Naive thymus-derived CD4-positive, alpha-beta T cell (primary cell): ENCODE measurements at places on chromosomes 6 and 20. TPM values are rescaled to one million over a fixed set of nuclear protein-coding genes. Genes with fewer than 3 reads are reported as not detected.
A peak's percentile ranks its signal among the peaks of the same experiment; 100 is the strongest.

DNA sequence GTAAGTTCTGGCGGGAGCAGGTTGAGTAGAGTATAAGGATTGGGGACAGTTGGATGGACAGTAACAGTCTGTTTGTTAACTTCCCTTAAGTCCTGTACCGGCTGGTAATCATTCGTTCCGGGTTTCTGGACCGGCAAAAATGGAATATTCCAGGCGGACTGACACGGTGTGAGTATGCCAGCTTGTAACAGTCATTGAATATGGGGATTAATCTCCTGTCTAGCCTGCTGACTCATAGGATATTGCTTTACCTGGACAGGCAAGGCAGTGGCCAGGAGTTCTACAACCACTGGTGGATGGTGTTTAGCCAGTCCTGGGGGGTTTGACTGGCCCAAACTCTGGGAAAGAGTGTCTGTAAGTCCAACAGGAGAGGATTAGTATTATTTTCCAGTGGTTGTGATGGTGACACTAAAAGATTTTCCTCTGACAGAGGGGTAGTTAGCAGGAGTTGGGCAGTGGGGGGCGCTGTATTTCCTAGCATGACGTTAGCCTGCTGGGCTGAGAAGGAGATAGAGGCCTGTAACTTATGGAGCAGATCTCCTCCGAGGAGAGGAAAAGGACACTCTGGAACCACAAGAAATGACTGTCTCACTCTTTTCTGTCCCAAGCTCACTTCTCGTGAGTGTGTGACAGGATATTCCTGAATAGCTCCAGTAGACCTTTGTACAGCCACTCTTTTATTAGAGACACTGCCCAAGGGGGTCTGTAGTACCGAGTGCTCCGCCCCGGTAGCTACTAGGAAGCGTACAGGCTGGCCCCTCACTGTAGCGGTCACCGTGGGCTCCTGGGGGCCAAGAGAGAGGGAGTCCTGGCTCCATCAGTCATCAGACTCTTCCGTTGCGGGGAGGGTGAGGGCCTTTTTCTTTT, 152.2 kb downstream of the TRIM27 start:
- no peak overlapping the region for H3K4me3 ChIP-seq
- peaks cover 78% of the 10 kb centered on the region for H3K27me3 ChIP-seq
- no peak for DNase-seq
- no peaks in the 10 kb centered on the region for H3K4me1 ChIP-seq

DNA sequence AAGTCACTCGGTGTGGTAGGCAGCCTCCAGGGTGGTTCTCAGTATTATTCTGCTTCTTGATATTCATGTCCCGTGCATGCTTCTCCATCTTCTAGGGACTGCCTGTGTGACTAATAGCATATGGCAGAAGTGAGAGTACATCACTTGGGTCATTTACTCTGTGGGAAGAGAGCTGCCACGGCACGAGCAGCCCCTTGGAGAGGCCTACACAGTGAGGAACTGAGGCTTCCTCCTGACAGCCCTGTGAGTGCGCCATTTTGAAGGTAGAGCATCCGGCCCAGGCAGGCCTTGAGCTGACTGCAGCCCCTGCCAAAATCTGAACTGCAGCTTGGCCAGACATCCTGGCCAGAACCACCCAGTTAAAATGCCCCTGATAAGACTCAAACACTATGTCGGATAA, 17.3 kb upstream of the MCUR1 start:
- DNase-seq, result no peak
- H3K4me1 ChIP-seq, result no peaks in the 10 kb centered on the region
- no peaks in the 10 kb centered on the region for H3K27me3 ChIP-seq
- no peak overlapping the region for H3K4me3 ChIP-seq
- H3K36me3 ChIP-seq, result no peaks in the 10 kb centered on the region

- H3K4me3 ChIP-seq, result no peak overlapping the region
- no peaks in the 10 kb centered on the region for H3K27me3 ChIP-seq
- no peak for DNase-seq
- H3K27ac ChIP-seq, result peak overlapping the region; percentile 44
Measured at GRCh38 chr20:34541264-34541901, 17.1 kb upstream of the MAP1LC3A start.

GRCh38 chr6:45563844-45564243, 186.1 kb upstream of the SUPT3H start:
- no peak for DNase-seq
- no peak overlapping the region for H3K4me3 ChIP-seq
- H3K36me3 ChIP-seq, result no peaks in the 10 kb centered on the region
- H3K27me3 ChIP-seq, result no peaks in the 10 kb centered on the region

GRCh38 chr6:17700421-17701416, 6.0 kb downstream of the NUP153 start:
- H3K36me3 ChIP-seq, result no peaks in the 10 kb centered on the region
- DNase-seq, result no peak
- H3K4me3 ChIP-seq, result no peak overlapping the region
- H3K27me3 ChIP-seq, result no peaks in the 10 kb centered on the region
- peaks cover 28% of the 10 kb centered on the region for H3K4me1 ChIP-seq
- H3K27ac ChIP-seq, result peak overlapping the region; percentile 29

DNA sequence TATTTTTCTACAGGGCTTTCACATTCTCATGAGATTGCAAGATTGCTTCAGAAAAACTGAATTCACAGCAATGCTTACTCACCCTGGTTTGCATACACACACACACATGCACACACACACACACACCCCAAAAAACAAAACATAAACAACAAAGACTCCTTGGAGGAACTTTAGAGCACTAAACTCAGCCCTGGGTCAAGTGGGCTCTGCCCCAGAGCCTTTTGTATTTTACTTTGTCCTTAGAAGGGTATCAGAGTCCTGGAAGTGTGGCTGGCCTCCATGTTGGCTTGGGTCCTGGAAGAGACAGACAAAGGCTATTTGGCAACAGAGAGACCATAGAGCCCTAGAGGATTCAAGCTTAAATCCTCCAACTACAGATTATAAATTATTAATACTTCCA, 8.0 kb upstream of the CST9 start:
- no peak overlapping the region for H3K4me3 ChIP-seq
- DNase-seq, result no peak
- no peak overlapping the region for H3K27ac ChIP-seq
- no peaks in the 10 kb centered on the region for H3K27me3 ChIP-seq
- no peaks in the 10 kb centered on the region for H3K36me3 ChIP-seq
- no peaks in the 10 kb centered on the region for H3K4me1 ChIP-seq

DNA sequence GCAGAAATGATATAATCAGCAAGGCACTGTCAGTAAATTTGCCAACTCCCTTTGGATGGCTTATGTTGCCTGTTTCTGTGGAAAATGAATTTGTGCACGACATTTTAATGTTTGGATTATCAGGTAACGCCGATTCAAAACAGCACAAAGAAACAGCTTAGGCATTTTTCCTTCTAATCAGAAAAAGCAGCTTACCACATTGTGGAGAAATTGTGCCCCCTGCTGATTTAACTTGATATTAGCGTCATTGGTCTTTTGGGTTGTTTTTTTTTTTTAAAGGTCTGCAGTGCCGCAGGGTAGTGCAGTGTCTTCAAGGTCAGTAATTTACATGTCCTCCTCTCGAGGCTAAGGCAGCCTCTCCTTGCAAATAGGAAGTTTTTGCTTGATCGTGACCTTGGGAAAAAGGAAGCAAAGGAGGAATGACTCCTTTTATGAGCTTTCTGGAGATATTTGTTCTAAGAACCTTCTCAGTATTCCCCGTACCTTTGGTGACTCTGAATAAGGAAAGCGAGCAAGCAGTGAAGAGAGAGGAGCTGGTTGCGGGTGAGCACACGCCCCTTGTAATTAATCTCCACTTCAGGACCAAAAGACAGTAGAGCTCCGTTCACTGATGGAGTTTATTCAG, 79.1 kb downstream of the ELOVL4 start:
- no peaks in the 10 kb centered on the region for H3K4me1 ChIP-seq
- no peaks in the 10 kb centered on the region for H3K27me3 ChIP-seq
- no peaks in the 10 kb centered on the region for H3K36me3 ChIP-seq
- no peak overlapping the region for H3K27ac ChIP-seq
- DNase-seq, result peak; percentile 56
- no peak overlapping the region for H3K4me3 ChIP-seq

Gene STMND1
- not detected for total RNA-seq

DNA sequence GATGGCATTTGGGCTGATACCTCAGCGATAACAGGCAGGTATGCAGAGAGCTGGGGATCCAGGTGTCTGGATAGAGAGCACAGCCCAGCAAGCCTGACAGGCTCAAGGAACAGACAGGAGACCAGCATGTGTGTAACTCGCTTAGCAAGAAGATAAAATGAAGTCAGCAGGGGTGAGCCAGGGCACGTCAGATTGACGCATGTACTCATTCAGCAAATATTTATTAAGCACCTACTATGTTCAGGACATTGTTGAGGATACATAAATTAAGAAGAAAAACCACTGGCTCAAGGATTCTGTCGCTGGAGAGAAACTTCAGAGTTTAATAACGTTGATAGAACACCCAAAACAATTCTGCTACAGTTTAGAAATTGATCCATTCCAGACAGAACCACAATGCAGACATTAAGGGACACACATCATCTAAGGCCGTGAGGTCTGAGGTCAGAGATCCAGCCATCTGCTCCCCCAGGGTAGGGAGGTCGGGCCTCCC, 1.0 kb upstream of the DUSP22 start:
- no peak for DNase-seq
- peaks cover 7% of the 10 kb centered on the region for H3K4me1 ChIP-seq
- no peaks in the 10 kb centered on the region for H3K27me3 ChIP-seq
- H3K4me3 ChIP-seq, result peak overlapping the region; percentile 63
- H3K27ac ChIP-seq, result peak overlapping the region; percentile 82
- H3K36me3 ChIP-seq, result no peaks in the 10 kb centered on the region

Gene TBXT
- not detected for total RNA-seq

Gene FBXO5
- total RNA-seq, result 10.5 TPM

DNA sequence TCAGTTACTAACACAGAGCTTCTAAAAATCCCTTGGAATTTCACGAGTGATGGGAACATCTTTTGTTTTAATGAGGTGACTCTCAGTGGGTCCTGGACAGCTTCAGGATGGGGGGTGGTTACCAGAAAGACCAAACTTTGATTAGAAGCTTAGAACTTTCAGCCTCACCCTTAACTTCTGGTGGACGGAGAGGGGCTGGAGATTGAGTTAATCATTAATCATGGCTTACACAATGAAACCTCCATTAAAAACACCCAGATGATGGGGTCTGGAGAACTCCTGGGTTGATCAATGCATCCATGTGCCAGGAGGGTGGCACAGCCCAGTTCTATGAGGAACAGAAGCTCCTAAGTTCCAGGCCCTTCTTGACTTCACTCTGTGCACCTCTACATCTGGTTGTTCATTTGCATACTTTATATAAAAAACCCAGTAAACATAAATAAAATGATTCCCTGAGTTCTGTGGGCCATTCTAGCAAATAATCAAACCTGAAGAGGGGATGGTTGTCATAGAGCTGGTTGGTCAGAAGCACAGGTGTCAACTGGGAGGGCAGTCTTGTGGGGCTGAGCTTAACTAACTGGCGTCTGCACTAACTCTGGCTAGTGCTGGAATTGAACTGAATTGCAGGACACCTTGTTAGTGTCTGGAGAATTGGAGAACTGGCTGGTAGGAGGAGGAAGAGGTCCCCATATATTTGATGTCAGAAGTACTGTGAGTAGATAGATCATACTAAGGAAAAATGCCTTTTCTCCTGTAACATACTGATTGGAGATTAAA, 10.3 kb downstream of the RMND1 start:
- peaks cover 8% of the 10 kb centered on the region for H3K4me1 ChIP-seq
- no peak for DNase-seq
- H3K27me3 ChIP-seq, result no peaks in the 10 kb centered on the region

Gene SUMO4
- total RNA-seq, result 5.3 TPM

Gene ZBTB24
- total RNA-seq, result 23.4 TPM

Gene HLA-DPA1
- 45.6 TPM for total RNA-seq

Gene VIP
- not detected for total RNA-seq

GRCh38 chr6:53544217-53544469, 758 bp downstream of the GCLC start:
- H3K36me3 ChIP-seq, result no peaks in the 10 kb centered on the region
- peak overlapping the region; percentile 83 for H3K4me3 ChIP-seq
- no peaks in the 10 kb centered on the region for H3K27me3 ChIP-seq
- H3K4me1 ChIP-seq, result peaks cover 22% of the 10 kb centered on the region
- DNase-seq, result no peak

Gene HLA-DOB
- 7.3 TPM for total RNA-seq

Gene PROCR
- 0.43 and 0.60 TPM in 2 replicates for total RNA-seq

DNA sequence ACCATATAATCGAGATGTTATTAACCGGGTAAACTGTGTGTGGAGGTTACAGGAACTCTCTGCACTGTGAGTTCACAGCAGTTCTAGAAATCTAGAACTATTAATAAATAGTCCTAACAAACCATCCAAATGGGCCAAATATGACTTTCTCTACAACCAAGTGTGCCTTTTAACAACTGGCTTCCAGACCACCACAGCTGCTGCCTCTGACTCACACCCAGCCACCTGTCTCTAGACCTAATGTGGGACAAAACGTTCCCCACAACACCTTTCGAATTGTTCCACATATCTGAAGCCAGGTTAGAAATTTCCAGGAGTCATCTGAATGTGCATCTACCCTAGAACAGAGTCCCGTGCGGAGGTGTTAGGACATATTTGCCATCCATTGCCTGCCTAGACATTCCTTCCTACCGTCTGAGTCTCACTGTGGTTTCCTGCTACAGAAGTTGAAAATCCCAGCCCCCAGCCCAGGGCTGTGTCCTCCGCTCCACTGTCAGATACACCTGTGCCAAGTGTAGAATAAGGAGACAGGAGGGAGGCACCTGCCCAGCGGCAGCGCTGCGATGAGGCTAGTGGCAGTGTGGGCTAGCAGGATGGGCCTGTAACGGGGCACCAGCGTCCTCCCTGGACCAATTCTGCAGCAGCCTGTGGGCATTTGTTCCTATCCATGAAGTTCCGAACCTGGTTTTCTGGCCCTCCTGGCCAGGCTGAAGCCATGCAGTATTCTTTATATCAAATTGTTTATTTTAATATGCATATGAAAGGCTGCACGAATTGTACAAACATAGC, 28.5 kb upstream of the MAP3K4 start:
- H3K27me3 ChIP-seq, result no peaks in the 10 kb centered on the region
- no peaks in the 10 kb centered on the region for H3K36me3 ChIP-seq
- no peaks in the 10 kb centered on the region for H3K4me1 ChIP-seq
- no peak overlapping the region for H3K4me3 ChIP-seq
- no peak overlapping the region for H3K27ac ChIP-seq
- DNase-seq, result no peak

GRCh38 chr6:129510950-129511349, 199.0 kb downstream of the ARHGAP18 start:
- no peak overlapping the region for H3K4me3 ChIP-seq
- no peaks in the 10 kb centered on the region for H3K4me1 ChIP-seq
- H3K27ac ChIP-seq, result no peak overlapping the region
- no peaks in the 10 kb centered on the region for H3K36me3 ChIP-seq

DNA sequence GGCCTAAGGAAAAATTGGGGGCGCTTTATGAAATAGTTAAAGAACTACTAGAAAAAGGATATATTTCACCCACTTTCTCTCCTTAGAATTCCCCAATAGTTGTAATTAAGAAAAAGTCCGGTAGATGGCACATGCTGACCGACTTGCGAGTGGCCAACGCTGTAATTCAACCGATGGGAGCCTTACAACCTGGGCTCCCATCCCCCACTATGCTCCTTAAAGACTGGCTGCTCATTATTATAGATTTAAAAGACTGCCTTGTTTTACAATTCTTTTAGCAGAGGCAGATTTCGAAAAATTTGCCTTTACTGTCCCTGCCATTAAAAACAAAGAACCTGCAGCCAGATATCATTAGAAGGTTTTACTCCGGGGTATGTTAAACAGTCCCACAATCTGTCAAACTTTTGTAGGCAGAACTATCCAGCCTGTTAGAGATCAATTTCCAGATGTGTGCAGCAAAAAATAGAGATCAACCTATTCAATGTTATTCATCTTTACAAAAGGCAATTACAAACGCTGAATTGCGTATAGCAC, 58.5 kb upstream of the PRSS16 start:
- H3K4me3 ChIP-seq, result peak overlapping the region; percentile 81
- H3K27ac ChIP-seq, result peak overlapping the region; percentile 58
- no peaks in the 10 kb centered on the region for H3K27me3 ChIP-seq

Gene TGM3
- total RNA-seq, result not detected
